NCI-H774 (cell line): ENCODE measurements at places on chromosomes 3 and 15.
A peak's percentile ranks its signal among the peaks of the same experiment; 100 is the strongest.

DNA sequence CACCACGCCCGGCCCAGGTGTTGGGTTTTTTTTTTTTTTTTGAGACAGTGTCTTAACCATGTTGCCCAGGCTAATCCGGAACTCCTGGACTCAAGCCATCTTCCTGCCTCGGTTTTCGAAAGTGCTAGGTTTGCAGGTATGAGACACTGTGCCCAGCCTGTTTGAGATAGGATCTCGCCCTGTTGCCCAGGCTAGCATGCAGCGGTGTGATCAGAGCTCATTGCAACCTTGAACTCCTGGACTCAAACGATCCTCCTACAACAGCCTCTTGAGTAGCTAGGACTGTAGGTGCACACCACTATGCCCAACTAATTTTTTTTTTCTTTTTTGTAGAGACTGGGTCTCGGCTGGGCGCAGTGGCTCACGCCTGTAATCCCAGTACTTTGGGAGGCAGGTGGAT, 20.3 kb upstream of the ITPKA start:
- no peak for DNase-seq

DNA sequence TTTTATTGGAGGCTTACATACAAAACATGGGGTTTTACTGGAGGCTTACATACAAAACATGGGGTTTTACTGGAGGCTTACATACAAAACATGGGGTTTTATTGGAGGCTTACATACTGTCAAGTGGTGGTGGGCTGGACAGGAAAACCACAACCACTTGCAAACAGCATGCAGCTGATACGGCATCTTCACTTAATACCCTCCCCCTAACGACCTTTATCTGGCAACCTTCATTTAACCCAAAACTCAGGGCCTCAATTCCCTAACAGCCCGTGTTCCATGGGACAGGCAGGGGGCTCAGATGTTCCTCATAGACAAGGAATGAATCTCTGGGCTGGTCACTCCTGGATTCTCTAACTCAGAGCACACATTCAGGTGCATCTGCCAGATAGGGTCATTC, 137.1 kb downstream of the CD47 start:
- DNase-seq: no peak

DNA sequence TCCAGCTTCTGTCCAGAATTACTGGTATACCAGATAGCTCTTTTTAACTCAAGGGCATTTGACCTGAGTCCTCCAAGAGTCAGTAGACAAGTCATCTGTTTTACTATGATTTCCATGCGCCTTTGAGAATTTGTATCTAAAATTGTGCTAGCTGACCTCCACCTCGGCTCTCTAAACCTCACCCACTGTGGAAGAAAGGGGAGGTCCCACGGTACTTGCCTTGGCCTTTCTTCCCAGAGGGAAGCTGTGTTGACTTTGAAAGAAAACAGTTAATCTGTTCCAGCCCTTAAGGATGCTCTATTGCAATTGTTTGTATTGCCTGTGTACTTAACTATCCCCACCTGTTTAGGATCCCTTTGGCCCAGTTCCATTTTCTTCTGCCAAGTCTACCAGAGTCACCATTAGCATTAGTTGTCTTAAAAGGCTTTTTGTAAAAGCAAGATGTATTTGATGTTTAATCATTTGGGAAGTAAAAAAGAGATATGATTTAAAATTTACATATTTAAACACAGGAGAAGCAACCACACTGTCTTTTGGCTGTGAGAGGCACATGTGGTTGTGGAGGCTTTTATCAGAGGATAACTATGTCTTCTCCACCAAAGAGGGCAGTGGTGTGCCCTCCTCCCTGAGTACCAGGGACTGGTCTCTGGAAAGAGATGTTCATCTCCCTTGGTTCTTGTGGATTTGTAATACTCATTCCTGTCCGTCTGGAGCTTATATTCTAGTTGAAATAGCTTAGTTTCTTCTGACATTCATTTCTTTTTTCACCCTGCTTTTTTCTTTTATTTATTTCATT, 88.8 kb downstream of the CRTC3 start:
- DNase-seq: peak; percentile 1

DNA sequence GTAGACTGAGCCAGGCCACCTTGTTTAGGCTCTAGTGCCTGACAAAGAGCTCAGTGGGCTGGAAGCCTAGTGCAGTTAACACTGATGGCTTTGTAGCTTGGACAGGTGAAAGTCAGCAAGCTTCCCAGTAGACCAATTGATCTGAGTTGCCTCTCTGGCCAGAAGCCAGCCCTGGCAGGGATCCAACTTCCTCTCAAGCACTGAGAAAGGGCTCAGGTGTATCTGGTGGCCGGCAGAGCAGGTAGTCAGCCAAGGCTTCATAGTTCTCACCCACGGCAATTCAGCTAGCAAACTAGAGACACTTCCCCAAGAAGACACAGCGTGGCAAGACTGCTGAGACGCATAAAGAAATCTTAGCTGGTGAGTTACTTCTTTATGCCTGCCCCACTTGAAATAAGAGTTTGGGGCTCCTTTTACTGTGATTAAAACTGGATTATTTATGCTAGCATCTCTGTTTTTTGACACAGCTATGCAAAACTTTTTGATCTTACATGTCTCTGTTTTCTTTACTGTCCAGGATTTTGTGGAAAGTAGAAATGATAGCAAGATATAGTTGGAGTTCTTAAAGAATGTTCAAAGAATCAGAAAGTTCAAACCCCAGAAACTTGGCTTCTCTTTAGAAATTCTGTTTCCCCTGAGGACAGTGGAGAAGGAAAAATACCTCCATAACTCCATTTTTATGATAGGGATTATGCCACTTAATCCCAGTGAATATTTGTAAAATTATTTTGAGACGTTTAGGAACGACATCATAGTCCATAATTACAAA, 8.4 kb upstream of the CA12 start:
- peak; percentile 93 for DNase-seq

GRCh38 chr3:71901645-71902044, 116.7 kb upstream of the PROK2 start:
- DNase-seq: no peak

DNA sequence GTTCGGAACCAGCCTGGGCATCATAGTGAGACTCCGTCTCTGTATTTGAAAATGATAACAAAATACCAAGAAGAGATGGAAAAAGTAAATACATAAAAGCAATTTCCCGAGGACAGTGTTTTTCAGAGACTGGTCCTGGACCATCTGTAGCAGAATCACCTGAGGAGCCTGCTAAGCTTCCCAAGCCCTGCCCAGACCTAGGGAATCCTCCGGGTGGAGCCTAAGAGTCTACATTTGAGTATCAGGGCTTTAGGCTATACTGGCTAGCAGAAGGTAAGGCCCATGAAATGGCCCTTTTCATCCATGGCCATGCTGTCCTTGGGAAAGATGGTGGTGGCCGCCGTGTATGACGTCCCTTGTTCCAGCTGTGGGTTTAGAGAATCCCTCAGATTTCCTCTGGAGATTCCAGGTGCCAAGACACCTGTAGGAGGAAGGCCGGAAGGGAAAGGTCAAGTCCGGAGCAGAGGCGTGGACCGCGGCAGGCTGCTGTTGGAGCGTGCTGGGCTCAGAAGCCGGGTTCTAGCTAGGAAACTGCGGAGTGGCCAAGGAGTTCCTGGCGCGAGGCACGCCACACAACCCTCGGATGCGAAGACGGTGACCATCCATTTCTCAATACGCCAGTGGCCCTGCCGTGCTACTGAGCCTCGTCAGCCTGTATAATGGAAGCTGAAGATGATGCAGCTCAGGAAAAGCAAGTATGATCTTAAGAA, 50.9 kb downstream of the TMEM44 start:
- no peak for DNase-seq

DNA sequence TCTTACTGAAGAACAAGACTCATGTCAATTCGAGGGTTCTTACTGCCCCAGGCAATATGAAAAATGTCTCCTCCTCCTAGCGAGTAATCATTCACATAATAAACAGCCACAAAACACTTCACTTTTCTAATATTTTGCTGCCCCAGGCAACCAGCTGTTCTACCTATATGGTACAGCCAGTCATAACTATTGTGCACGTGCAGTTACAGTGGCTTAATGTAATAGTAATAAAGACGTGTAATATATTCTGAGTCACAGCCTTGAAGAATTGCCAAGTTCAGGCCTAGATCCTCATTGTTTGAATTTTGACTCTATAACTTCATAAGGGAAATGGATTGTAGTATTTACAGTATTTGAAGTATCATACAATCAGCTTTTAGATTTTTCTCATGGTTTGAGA, 1250.0 kb upstream of the GBE1 start:
- no peak for DNase-seq

- peak; percentile 96 for DNase-seq
Observed at GRCh38 chr3:192514754-192515663, 212.3 kb downstream of the FGF12 start.

GRCh38 chr15:39504808-39505207, 76.1 kb upstream of the THBS1 start:
- no peak for DNase-seq

DNA sequence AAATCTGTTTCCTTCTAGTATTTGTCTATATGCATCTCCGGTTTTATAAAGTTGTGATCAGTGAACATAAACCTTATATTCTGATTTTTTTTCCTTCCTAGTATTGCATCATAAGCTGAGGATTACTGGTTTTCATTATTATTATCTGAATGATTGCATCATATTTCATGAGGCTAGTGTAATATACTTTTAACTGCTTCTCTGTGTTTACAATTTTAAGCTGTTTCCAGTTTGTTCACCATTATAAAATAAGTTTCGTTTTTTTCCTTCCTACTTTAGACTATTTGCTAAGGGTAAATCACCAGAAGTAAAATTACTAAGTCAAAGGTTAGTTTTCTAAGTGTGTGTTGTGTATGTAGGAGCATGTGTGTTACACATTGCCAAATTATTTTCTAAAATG, 20.2 kb downstream of the SEMA6D start:
- DNase-seq: no peak

DNA sequence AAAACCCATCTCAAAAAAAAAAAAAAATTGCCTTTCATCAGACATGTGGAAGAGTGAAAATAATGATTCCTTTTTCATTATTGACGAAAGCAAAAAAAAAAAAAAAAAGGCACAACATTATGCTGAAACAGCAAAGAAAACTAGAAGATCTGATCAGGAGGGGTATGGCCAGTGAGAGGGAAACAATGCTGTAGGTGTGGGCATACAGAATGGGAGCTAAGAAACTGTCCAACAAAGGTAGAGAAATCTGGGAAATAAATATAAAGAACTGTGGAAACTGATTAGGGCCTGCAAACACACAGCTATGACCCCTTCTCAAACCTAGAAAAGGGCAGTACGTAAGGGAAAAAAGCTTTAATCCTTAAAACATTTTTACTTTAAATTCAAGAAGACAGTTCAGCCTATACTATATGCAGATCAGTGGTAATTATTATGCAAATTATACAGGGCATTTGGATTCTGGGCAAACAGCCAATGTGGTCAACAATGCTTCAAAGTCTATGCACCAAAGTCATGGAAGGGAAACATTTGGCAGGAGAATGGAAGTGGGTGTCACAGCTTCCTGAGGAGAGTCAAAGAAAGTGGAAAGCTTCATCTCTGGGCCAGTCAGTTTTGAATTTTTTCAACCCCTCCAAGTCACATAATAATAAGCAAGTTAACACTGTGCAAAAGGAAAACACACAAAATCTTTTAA, 68.3 kb upstream of the SLC12A8 start:
- DNase-seq: peak; percentile 1

DNA sequence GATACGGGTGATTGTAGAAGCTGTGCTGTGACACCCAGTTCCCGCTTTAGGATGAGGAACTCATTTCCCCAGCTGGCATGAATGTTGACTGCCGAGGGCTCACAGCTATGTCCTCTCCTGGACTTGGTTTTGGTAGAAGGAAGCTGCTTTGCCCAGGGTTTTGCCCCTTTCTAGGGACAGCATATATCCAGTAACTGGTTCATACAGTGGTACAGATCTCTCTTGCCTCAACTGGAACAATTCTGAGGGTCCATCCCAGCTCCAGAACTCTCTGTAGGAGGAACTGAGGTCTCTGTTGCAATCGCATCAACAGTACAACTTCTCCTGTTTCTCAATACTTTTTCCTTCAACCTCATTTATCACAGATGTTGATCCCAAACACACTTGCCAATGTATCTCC, 54.5 kb upstream of the FNDC3B start:
- DNase-seq: no peak

DNA sequence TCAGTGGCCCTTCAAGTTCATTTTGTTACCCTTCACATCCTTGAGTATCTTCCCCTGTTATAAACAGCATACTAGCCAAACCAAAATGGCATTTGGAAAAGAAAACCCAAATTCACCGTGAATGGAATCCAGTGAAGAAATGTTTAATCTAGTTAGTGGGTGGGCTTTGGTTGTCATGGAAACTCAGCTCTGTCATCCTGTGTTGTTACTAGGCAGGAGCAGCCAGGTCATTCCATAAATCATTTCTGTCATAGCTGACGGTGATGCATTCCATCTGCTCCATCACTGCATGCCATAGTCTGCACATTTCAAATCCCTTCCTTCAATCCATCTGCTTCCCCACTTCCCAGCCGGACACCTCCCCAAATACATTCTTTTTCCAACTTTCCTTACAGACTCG, 140.4 kb upstream of the CGNL1 start:
- peak; percentile 39 for DNase-seq

DNA sequence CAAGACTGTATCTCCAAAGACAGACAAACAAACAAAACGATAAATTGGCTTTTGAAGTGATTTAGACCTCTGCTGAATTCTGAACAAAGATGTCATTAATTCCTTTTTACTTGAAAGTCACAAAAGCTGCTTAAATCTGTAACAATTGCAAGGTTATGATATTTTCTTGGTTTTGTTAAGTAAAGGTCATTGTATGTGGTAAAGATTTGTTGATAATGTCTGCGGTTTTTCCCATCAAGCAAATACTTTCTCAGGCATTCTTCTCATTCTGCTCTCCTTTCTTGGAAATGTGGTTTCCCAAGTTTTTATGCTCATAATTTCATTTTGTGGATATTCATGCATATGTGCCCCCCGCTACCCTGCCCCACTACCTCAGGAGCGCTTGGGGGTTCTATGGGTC, 116.5 kb downstream of the SLMAP start:
- DNase-seq: no peak

DNA sequence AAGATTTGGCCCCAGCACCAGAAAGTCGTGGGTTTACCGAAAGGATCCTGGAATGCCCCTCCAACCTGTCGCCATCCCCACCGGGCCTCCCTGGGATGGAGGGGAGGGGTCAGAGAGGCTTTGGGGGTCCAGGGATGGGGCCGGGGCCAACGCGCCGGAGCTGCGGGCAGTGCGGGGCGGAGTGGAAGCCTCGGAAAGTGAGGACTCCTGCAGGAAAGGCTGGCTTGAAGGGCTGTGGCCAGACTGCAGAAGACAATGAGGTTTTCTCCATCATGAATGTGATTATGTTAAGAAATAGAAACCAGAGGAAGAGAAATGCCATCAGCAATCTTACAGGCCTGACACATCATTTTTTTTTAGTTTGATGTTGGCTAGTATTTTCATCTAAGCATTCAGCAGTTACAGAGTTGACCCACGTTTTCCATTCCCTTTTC, 738 bp downstream of the YEATS2 start:
- no peak for DNase-seq

GRCh38 chr3:24199775-24200247, 254.7 kb downstream of the NR1D2 start:
- DNase-seq: no peak

DNA sequence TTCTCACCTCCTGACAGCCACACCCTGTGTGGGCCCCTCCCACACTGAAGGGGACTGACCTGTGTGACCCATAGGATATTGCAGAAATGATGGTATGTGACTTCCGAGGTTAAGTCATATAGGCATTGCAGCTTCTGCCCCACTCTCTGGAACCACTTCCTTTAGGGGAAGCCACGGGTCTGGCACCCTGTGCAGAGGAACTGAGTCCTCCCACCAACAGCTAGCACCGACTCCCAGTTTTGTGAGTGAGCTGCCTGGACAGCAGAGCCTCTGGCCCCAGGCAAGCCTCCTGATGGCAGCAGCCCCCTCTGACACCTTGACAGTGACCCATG, 24.6 kb upstream of the SLC6A6 start:
- no peak for DNase-seq

- peak; percentile 94 for DNase-seq
Observed at GRCh38 chr3:192060160-192060781, 599.3 kb downstream of the PYDC2 start.
